ENCODE measurements at places on chromosomes 2 and 18. TPM values are rescaled to one million over a fixed set of nuclear protein-coding genes. Genes with fewer than 3 reads are reported as not detected.

The COL5A2 gene
- 163 TPM for total RNA-seq

The HOXD12 gene
- not detected for total RNA-seq

The MC2R gene
- not detected for total RNA-seq

The ACOXL gene
- 0.40 TPM for total RNA-seq

The NPHP1 gene
- total RNA-seq, result 6.8 TPM

The PCBP1 gene
- 57.1 TPM for total RNA-seq

Data from spinal cord (tissue), 10 donors.